ENCODE measurements at places on chromosomes 1 and 21.

DNA sequence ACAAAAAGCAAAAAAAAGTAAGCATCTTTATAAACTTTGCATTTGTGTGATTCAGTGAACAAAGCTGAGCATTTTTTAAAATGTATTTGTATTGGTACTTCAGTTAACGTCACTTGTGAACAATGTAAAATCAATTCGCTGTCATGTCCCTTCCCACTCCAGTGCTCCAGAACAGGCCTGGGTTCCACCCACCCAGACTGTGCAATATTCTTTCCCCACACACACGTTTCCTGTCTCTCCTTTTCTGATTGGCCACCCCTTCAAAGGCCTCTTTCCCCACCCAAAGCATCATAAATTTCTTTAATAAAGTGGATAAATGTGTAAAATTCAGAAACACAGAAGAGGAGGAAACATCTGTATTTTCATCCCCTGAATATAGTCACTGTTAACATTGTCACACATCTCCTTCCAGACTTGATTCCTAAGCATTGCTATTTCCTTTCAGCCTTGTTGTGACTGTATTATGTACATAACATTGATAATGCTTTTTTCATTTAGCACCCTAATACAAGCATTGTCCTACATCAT is 12.0 kb downstream of the CLEC20A start:
- H3K4me3 ChIP-seq, result no peak overlapping the region
- H3K27ac ChIP-seq, result no peak overlapping the region
- H3K36me3 ChIP-seq, result no peaks in the 10 kb centered on the region
- peaks cover 4% of the 10 kb centered on the region for H3K4me1 ChIP-seq
- H3K27me3 ChIP-seq, result no peaks in the 10 kb centered on the region

DNA sequence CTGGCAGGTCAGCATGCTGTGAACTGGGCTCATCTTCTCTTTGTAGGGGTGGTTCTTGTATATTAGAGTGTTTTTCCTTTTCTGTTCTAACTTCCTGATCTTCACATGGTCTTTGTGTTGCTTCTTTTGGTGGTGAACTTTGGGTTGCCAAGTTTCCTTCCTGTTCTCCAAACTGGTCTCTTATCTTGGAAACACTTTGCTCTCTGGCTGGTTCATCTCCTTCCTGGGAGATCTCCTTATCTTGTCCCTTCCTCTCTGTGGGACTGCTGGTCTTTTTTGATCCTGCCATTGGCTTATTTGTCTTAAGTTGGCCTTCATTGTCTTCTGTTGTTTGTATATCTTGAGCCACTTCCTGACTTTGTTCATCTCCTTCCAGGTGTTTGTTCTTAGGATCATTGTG is 2.1 kb downstream of the TCHHL1 start:
- H3K4me3 ChIP-seq, result no peak overlapping the region
- H3K36me3 ChIP-seq, result no peaks in the 10 kb centered on the region
- no peaks in the 10 kb centered on the region for H3K4me1 ChIP-seq

DNA sequence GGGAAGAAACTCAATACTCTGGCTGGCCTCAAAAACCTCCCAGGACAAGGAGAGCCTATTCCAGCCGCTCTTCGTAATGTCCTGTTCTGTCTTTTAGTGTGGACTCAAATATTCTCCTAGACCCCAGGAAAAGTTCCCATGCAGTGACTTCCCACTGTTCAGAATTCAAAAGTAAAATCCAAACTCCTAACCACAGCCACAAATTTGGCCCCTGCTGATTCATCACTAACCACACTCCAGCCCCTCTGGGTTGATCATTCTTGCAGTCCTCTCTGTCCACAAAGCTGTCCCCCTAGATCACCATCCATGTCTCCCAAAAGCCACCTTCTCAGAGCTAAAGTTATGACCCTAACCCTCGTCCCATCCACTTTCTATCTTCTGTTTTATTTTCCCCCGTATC is 5.1 kb downstream of the CTNNBIP1 start:
- peaks cover 29% of the 10 kb centered on the region for H3K4me1 ChIP-seq
- no peaks in the 10 kb centered on the region for H3K36me3 ChIP-seq
- DNase-seq, result no peak

GRCh38 chr1:33048426-33048825 is 11.7 kb upstream of the AK2 start:
- H3K27ac ChIP-seq, result no peak overlapping the region
- no peaks in the 10 kb centered on the region for H3K36me3 ChIP-seq
- no peak for DNase-seq

GRCh38 chr1:167482184-167482583 is 36.1 kb downstream of the CD247 start:
- no peak overlapping the region for H3K27ac ChIP-seq
- DNase-seq, result no peak
- no peaks in the 10 kb centered on the region for H3K4me1 ChIP-seq
- no peaks in the 10 kb centered on the region for H3K27me3 ChIP-seq
- no peak overlapping the region for H3K4me3 ChIP-seq

DNA sequence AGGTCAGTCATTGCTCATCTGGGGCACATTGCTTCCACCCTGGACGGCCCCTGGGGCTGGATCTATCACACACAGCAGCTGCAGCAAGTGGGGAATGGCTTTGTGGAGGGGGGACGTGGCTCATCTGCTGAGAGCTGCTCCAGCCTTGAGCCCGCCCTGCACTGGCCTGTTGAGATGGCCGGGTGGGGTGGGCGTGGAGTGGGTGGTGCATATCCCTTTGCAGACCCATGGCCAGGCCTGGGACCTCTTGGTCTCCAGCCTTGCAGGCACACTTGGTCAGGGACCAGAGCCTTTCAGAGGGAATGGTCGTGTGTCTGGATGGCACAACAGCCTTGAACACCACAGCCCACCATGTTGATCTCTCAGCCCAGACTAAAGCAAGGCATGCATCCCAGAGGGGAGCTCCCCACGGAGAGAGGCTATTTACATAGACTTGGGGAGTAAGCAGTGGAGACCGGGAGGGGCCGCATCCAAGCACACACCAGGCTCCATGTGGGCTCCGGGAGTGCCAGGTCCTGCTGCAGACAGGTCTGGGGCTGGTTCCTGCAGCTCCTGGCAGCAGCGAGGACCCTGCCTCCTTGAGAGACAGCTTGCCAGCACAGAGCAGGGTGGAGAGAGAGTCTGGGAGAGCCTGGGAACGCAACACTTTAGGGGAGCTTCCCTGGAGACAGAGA is 52.8 kb upstream of the SELENON start:
- H3K36me3 ChIP-seq, result no peaks in the 10 kb centered on the region
- H3K27ac ChIP-seq, result no peak overlapping the region
- H3K27me3 ChIP-seq, result no peaks in the 10 kb centered on the region
- no peak for DNase-seq
- no peak overlapping the region for H3K4me3 ChIP-seq

- no peak overlapping the region for H3K27ac ChIP-seq
- H3K36me3 ChIP-seq, result peaks cover 64% of the 10 kb centered on the region
- H3K27me3 ChIP-seq, result no peaks in the 10 kb centered on the region
- no peak for DNase-seq
These were observed 19.1 kb downstream of the IVNS1ABP start for GRCh38 chr1:185297982-185298381.

DNA sequence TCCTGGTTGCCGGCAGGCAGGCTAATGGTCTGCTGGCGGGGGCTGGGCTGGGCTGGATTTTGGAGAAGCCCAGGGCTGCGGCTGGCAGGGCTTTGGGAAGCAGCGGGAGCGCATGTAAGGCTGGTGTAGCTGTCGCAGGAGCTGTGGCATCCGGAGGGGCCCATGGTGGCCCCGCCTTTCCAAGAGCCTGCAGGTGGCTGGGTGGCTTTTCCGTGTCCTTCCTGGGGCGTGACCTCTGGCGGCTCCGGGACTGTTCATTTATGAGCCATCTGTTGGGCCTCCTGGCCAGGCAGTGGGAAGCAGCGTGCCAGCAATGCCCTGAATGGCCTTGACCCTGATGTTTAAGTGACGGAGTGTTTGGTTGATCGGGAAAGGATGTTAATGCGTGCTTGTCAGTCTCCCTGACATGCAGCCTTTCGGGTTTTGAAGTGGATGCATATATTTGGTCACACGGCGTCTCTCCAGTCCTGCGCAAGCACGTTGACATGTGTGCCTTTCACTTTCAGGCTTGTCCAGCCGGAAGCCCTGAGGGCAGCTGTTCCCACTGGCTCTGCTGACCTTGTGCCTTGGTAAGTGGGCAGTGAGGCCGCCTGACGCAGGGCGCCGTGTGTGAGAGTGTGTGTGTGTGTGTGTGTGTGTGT is 38.5 kb downstream of the AGPAT3 start:
- H3K4me1 ChIP-seq, result peaks cover 40% of the 10 kb centered on the region
- DNase-seq, result no peak
- H3K4me3 ChIP-seq, result no peak overlapping the region
- no peak overlapping the region for H3K27ac ChIP-seq
- H3K27me3 ChIP-seq, result no peaks in the 10 kb centered on the region

DNA sequence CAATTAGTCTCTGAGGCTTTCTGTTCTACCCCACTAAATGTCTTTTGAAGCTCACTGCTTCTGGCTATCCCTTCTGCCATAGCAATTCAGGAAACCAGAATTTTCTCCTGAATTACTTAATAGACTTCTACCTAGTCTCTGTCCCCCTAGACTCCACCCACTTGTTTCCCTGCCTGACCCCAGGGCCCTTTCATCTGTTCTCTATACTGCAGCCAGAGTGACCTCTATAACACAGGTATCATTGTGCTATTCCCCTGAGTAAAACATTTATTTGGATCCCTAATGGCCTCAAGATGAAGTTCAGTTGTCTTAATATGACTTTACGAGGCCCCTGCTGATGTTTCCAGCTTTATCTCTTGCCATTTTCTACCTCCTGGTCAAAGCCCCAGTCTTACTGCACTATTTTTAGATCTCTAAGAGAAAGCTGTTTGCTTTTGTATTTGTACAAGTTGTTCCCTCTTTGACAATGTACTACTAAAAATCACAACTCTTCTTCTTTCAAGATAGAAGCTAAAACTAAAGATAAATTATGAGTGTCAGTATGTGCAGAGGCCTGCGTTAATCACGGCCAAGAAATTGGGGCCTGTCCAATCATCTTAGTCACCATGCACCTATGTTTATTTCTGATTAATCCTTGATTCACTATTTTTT is 54.5 kb downstream of the ATP1B1 start:
- no peak for DNase-seq
- H3K4me1 ChIP-seq, result no peaks in the 10 kb centered on the region
- H3K4me3 ChIP-seq, result no peak overlapping the region

DNA sequence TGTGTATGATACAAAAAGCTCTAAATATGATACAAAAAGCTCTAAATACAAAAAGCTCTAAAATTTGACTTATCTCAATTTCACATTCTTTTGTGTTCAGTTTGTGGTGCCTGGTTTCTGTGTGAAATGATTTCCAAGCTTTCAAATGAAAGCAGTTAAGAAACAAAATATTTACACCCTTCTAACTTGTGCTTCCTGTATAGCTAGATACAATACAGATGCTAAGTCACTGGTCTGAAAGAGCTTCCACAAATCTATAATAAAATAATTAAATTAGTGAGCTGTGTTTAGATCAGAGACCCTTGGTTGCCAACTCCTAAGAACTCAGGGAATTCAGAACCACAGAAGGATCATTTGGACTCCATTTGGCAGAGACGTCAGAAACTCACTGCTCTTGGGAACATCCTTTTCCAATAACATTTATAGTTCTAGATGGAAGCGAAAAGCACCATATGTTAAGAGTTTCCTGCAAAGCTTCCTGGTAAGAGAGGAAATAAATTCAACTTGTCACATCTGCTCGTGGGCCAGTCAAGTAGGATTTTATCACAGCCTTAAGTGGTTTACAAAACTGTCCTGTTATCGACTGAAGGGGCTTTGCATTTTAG is 1079.1 kb downstream of the ADGRL2 start:
- DNase-seq, result no peak
- no peaks in the 10 kb centered on the region for H3K27me3 ChIP-seq
- no peak overlapping the region for H3K4me3 ChIP-seq
- H3K36me3 ChIP-seq, result no peaks in the 10 kb centered on the region
- H3K4me1 ChIP-seq, result no peaks in the 10 kb centered on the region

DNA sequence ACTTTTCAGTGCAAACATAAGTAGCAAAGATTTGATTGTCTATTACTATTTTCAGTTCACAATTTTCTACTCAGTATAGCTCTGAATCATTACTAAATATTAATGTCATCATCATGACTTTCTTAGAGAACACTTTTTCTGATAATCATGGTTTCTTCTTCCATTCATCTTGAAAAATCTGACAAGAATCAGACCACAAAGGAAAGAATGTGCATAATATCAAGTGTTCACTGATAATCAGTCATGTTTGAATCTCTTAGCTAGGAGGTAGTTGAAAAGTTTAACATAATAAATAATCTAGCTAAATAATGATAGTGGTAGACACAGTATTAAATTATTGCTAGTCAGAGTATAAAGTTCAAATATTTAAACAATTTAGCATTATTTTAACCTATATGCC is 133.2 kb downstream of the BRINP3 start:
- no peak overlapping the region for H3K4me3 ChIP-seq
- H3K27me3 ChIP-seq, result no peaks in the 10 kb centered on the region
- no peaks in the 10 kb centered on the region for H3K36me3 ChIP-seq
- no peak overlapping the region for H3K27ac ChIP-seq
- no peak for DNase-seq
- no peaks in the 10 kb centered on the region for H3K4me1 ChIP-seq

- no peak overlapping the region for H3K4me3 ChIP-seq
- peaks cover 4% of the 10 kb centered on the region for H3K4me1 ChIP-seq
- H3K27ac ChIP-seq, result peak overlapping the region; percentile 38
- no peak for DNase-seq
- no peaks in the 10 kb centered on the region for H3K36me3 ChIP-seq
- no peaks in the 10 kb centered on the region for H3K27me3 ChIP-seq
These were observed 11.6 kb upstream of the ETS2 start for GRCh38 chr21:38793926-38794713.

- no peak overlapping the region for H3K4me3 ChIP-seq
- H3K27ac ChIP-seq, result no peak overlapping the region
- H3K4me1 ChIP-seq, result no peaks in the 10 kb centered on the region
- no peaks in the 10 kb centered on the region for H3K27me3 ChIP-seq
- DNase-seq, result no peak
These were observed 5.1 kb upstream of the ARHGAP30 start for GRCh38 chr1:161074676-161075368.

DNA sequence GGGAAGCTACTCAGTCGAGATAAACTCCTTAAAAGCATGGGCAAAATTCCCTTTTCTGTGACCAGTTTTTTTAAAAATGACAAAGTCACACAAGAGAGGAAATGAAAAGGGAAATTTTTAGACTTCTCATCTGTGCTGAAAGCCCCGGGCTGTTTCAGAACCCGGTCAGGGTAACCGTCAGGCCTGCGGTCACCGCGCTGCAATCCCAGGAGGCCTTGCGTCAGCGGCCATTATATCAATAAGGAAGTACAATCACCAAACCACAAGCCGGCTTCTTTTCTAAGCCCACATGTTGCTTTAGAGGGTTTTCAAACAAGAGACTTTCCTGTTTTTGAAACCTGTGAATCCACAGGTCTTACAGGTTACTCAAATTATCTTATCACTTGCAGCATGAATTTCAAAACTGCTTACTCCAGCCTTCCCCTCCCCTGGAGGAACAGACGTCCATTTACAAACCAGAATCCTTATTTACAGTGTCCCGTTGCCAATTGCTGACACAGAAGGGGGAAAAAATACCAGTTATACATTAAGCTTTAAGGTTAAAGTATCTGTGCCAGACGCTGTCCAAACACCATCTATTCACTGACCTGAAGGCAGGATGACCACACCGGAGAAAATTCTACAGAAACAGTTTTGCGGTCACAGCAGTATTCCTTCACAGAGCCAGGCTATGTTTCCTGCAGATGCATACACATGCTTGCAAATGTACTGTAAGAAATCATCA is 165.3 kb downstream of the TOMM20 start:
- no peaks in the 10 kb centered on the region for H3K27me3 ChIP-seq
- H3K27ac ChIP-seq, result peak overlapping the region; percentile 95
- DNase-seq, result peak; percentile 75
- no peak overlapping the region for H3K4me3 ChIP-seq

All from liver (tissue), 10 donors.